ENCODE measurements at places on chromosomes 6 and 20.
A peak's percentile ranks its signal among the peaks of the same experiment; 100 is the strongest.

DNA sequence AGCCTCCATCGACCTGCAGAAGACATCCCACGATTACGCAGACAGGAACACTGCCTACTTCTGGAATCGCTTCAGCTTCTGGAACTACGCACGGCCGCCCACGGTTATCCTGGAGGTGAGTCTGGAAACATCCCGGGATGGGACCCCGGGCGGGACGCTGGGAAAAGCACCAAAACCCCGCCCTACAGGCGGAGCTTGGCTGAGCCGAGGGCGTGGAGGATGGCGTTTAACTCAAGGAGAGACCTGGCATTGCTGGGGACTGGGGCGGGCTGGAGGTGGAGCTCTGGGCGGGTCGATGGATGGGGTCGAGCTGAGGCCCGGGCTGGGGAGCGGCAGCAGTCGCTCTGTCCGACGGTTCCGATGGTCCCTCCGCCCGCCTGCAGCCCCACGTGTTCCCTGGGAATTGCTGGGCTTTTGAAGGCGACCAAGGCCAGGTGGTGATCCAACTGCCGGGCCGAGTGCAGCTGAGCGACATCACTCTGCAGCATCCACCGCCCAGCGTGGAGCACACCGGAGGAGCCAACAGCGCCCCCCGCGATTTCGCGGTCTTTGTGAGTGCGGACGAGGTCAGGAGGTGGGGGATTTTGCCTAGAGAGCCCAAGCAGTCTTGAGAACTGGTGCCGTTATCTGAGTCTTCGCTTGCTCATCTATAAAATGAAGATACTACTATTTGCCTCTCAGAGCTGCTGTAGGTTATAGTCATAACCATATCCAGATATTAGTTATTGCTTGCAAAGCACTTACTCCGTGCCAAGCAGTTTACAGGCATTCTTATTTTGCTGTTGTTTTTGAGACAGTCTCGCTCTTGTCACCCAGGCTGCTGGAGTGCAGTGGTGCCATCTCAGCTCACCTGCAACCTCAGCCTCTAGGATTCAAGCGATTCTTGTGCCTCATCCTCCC lies 3.8 kb downstream of the SPAG4 start:
- DNase-seq: no peak

GRCh38 chr6:148144917-148145521 lies 197.6 kb upstream of the SASH1 start:
- DNase-seq: peak; percentile 25

DNA sequence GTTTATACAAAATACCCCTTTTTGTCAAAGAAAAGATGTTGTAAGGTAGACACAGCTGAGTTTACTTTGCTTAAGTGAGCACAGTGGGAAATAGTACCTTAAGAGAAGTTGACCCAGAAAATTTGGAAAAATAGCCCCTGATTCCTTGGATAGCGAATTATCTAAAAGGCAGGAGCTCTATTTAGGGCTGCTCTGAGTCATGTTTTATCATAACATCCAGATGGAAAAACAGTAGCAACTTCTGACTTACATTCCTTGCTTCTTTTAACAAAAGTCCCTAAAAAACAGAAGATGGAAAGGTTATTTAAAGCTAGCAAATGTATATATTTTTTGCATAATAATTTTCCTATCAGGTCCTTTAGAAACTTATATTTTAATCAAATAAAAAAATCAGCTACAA lies 59.0 kb downstream of the THEMIS start:
- DNase-seq: no peak

DNA sequence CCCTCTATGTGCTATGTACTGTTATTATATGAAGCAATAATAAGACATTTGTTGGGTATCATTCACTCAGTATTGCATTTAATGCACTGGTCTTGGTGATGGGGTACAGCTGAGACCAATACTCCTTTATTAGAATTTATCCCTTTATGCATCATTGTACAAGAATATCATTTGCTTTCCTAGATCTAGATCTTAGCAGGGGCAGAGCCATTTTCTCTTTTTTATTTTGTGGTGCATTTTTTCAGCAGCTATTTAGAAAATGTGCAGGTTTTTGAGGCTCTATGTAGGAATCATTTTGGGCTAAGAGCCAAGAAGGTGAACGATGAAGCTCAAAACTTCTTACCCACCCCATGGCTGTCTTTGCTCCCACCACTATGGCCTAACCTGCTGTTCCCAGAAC lies 114.2 kb downstream of the OR2B2 start:
- DNase-seq: no peak

- no peak for DNase-seq
Measured at GRCh38 chr6:90484385-90484784, 102.5 kb downstream of the MAP3K7 start.

DNA sequence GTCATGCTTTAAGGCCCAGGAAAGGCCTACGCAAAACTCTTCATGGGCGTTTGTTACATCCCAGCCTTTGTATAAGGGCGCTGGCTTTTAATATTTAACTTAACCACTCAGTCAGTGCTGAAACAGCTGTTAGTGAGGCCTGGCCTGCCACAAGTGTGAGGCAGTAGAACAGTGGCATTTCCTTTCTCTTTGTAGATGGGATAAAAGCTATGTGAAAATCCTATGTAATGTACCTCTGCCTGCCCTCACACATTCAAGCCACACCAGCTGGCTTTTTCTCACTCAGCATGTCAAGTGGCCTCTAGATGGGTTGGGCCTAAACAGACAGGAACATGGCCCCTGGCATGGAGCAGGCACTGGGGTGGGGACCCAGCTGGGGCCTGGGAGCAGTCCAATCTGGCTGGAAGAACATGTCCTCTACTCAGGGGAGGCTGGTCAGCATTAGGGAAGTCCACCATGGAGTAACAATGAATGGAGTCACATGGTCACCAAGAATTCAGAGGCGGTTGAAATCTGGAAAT lies 20.7 kb downstream of the CGA start:
- DNase-seq: no peak

DNA sequence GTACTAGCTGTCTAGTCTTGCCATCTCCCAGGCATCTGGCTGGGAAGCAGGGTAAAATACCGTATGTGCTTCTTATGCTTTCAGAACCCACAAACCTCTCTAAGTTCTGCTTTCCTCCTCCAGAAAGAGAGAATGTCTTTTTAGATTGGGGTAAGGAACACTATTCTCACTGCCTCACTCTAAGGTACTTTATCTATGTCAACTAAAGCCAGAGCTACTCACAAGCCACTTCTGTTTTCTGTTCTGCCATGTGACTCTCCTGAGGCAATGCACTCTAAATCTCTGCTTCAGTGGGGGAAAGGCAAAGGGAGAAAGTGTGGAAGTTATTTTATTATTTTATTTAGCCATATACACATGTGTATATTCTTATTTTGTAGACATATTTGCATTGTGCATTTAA lies 15.6 kb downstream of the MEP1A start:
- no peak for DNase-seq

DNA sequence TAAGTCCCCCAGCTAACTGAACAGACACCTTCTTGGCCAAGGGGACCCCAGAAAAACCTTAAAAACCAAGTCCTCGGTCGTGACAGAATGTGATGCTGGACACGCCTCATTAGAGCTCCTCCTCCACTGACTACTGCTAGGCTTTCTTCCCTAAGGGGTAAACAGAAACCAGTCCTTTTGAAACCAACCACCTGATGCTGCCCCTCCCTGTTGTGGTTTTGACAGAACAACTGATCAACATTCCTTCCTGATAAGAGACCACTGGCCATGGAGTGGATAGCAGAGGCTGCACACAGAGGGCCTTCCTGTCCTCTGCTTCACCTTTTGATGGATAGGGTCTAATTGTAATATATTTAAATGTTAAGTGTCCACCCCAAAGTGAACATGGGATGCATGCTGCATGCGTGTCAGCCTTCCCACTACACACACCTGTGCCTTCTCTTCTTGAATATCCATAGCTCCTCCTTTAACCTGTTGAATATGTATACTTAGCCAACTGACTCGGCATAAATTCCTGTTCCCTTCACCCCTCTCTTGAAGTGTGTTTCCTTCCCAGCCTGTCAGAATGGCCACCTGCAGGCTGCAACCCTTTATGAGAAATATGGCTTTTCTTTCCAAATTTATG lies 27.9 kb upstream of the SLC2A12 start:
- DNase-seq: no peak

DNA sequence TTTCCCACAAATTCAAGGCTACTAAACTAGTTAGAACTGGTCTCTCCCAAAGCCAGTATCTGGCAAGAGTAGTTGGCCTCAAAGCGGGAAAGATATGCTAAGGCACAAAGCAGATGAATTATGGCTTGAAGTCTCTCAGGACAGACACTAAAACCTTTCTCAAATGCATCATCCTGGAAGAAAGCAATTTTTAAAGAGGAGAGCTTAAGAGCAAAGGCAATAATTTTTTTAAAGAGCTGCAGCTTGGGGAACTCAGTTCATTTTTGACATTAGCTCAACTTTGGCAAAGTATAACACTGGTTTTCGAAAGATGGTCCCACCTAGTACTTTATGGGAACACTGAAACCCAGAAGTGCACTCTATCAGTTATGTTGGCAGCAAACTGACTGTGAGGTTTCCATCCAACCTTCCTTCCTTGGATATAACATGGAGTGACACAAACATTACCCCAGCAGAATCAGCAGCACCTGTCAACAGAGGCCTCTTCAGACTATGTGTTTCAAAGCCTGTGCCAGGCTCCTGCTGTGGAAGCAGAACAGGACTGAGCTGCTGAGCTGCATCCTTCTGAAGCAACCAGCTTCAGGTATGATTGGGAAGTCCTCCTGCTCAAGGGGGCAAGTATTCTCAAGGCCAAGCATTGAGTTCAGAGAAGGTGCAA lies 852.3 kb upstream of the HS3ST5 start:
- no peak for DNase-seq

GRCh38 chr20:35767683-35768481 lies 3.9 kb upstream of the PHF20 start:
- DNase-seq: no peak

DNA sequence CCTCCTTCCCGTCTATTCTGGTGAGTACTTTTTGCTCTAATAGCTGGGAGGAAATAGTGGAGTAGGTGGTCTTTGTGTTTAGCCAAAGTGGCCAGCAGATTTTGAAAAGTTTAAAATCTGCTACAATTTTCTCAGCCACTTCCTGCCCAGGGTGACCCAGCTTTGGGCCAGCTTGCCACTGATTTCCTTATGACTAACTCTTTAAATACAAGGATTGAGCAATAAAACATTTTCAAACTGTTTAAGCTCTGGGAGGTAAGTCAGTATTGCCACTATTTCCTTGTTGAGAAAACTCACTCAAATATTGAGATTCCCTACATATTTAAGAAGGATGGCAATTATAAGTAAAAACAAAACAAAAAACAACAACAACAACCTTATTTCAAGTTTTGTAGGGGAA lies 54.5 kb downstream of the TRMT11 start:
- DNase-seq: no peak

- no peak for DNase-seq
Measured at GRCh38 chr6:30876039-30876730, 8.1 kb upstream of the DDR1 start.

- DNase-seq: no peak
Measured at GRCh38 chr6:113481458-113481857, 375.7 kb upstream of the MARCKS start.

DNA sequence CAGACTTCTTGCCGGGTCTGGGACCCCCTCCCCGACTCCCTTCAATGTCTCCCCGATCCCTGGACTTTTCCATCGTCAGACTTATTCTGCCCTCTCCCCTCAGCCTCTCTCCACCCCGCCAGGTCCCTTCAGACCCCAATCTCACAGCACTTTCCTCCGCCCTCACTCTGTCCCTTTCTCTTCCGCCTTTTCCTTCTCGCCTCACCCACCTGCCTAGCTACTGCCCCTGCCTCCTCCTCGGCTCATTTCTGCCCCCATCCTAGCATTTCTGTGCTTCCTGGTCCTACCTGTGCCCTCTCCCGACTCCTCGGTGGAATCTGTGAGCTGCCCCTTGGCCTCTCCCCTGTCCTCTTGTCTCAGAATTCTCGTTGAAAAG lies 616 bp downstream of the CHMP4B start:
- no peak for DNase-seq

DNA sequence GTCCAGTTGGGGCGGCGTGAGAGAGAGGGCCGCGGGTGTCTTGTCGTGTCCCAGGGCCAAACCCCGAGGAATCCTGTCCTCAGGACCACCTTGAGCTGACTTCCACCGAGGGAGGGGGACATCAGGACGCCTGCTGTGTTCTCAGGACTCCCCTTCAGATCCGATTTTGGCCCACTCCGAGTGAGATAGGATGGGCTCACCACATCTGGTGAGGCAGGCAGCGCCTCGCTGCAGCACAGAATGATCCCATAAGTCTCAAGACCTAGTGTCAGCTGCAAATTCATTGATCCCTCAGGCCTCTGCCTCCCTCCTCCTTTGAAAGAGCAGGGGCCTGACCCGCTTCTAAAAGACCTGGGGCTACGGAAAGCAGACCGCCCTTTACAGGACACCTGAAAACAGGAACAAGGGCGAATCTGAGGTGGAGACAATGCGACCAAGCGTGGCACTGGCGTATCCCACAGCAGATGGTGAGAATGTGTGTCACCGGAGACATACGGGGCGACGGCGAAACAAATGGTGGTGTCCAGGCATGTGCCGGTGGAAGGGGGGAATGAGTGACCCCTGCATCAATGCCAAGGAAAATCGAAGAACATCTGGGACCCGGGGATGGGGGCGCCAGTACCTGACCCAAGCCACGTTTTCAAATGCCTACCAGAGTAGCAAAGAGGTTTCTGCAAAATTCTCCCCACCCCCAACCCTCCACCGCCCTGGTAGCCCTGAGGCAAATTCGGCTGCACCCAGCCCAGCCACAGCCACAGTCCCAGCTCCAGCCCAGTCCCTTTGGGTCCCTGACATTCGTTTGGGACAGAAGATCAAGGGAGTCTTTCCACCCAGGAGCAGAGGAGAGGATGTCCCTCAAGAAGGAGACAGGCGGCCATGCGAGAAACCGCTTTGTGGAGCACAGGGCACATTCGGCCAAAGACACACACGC lies 162.1 kb upstream of the ZNF337 start:
- DNase-seq: no peak

GRCh38 chr6:127859956-127860355 lies 40.9 kb downstream of the THEMIS start:
- no peak for DNase-seq

DNA sequence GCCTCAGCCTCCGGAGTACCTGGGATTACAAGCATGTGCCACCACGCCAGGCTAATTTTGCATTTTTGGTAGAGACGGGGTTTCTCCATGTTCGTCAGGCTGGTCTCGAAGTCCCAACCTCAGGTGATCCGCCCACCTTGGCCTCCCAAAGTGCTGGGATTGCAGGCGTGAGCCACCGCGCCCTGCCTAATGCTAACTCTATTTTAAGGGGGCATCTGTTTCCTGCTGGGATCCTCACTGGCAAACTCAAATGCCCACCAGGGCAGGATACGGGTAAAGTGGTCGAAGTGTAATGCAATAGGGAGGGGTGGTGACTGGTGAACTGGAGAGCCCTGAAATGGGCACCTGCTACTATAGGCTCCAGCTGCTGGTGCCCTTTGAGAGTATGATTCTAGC lies 131.9 kb upstream of the ZNF217 start:
- no peak for DNase-seq

GRCh38 chr20:51503376-51503775 lies 39.1 kb downstream of the NFATC2 start:
- no peak for DNase-seq
